ENCODE measurements at places on chromosomes 5 and 9.

- DNase-seq = no peak
Observed at GRCh38 chr9:121830441-121831140, 179.2 kb downstream of the DAB2IP start.

GRCh38 chr9:14337615-14338014 lies 23.7 kb upstream of the NFIB start:
- no peak for DNase-seq

DNA sequence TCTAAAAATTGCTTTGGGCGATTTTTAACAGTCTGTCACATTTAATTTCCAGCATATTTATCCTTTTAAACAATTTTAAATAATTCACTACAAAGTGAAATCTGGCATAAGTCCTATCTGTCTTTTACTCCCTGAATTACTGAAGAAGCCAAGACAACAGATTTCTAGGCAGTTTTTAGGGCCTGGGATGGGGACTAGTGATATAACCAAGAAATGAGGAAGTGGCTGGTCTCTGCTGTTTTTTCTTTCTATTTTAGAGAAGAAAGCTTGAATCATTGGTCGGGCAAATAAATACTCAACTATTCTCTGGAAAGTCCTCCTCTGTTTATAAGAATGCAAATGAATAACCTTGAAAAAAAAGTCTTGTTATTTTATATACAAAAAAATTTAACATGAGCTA lies 79.7 kb upstream of the SSBP2 start:
- no peak for DNase-seq

- DNase-seq = no peak
Observed at GRCh38 chr9:120383999-120384924, 195.7 kb downstream of the CDK5RAP2 start.

- DNase-seq = no peak
Observed at GRCh38 chr5:172335721-172336120, 52.2 kb upstream of the UBTD2 start.

DNA sequence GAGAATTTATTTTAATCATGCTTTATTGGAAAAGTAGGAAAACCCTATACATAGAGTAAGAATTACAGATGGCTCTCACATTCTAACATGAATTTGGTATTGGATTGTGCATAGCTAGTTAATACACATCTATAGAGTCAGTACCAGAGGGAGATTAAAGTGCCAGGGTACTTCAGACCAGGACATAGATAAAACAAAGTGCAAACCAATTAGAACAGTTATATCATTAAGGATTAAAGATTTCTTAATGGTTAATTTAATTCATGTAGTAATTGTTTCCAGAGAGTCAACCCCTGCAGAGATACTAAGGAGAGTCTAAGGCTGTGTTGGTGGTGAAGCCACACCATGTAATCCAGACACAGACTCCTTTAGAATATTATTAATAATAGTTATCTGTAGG lies 8.8 kb downstream of the ISOC1 start:
- DNase-seq = no peak

DNA sequence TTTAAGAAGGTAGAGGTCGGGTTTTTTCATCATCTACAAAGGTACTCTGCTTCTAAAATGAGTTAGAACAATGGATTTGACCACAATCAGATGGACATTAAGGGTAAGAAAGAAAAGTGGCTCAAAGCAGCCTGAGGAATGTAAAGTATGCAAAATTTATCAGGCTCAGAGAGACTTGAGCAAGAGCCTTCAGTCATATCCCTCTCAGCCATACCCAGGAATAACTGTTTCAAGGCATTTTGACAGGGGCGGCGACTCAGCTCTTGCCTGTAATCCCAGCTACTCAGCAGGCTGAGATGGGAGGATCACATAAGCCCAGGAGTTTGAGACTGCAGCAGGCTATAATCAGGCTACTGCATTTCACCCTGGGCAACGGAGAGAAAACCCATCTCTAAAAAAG lies 38.8 kb upstream of the ANXA2R start:
- DNase-seq = no peak

GRCh38 chr9:85859765-85860164 lies 81.2 kb upstream of the NAA35 start:
- no peak for DNase-seq

DNA sequence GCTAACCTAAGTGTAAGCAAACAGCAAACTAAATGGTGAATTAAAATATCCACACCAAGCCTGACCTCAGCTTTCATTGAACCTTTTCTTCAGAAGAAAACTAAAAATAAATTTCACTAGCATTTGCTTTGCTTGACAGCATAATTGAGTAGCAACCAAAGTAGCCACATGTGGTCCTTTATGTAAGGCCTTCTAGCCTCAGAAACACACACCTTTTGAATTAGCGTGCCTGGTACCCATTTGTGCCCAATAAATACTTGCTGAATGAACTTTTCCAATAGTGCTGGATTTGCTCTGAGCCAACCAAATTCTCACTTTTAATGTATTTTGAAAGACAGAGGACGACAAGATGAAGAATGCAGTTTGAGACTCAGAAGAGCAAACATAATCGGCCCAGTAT lies 2.1 kb upstream of the NIPBL start:
- DNase-seq = no peak

- no peak for DNase-seq
Observed at GRCh38 chr5:147098233-147098790, 136.5 kb upstream of the STK32A start.

DNA sequence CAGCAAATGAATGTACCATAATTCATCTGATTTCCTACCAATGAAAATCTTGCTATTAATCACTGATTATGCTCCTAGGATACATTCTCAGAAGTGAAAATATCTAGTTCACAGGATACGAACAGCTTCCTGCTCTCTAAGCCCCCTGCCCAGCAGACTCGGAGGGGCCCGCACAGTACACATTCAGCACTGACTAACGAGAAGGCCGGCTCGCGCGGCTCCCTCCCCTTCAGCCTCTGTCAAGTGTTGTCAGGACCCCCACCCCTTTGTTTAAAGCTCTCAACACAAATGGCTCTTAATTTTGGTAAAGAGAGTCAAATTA lies 82.0 kb downstream of the PRRT1B start:
- DNase-seq = no peak

DNA sequence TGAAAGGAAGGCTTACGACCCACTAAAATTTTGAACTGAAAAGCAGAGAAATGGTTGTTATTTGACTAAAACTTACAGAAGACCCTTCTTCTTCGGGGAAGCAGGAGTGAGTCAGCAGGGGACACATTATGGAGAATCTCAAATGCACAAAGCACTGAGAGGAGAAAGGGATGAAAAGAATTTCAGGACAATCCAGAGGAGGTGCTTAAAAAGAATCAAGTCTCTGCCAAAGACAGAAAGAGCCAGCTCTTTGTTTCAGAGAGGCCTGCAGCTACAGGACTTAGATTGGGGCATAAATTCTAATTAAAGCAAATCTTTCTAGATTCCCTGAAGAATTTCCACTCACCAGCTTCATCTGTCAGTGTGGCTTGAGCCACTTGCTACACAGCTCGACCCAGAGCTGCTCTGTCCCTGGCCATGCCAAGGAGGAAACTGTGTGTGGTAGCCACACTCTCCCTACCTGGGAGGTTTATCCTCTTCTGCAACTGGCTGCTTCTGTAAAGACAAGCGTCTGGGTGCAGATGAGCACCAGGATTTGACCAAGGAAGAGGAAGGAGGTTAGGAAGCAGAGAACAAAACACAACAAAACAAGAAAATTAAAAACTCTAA lies 89.9 kb downstream of the SEMA5A start:
- DNase-seq = no peak

GRCh38 chr5:132380741-132381140 lies 11.2 kb downstream of the SLC22A5 start:
- no peak for DNase-seq

- no peak for DNase-seq
Observed at GRCh38 chr9:78502566-78502965, 205.6 kb downstream of the PSAT1 start.

GRCh38 chr9:104536756-104537155 lies at the start of gene OR13C3:
Gene OR13C3 (minus strand): TSS chr9:104536856. CDS start chr9:104536723, 133 bp downstream.
- no peak for DNase-seq

- no peak for DNase-seq
Observed at GRCh38 chr9:77013206-77013931, 6.1 kb upstream of the FOXB2 start.

DNA sequence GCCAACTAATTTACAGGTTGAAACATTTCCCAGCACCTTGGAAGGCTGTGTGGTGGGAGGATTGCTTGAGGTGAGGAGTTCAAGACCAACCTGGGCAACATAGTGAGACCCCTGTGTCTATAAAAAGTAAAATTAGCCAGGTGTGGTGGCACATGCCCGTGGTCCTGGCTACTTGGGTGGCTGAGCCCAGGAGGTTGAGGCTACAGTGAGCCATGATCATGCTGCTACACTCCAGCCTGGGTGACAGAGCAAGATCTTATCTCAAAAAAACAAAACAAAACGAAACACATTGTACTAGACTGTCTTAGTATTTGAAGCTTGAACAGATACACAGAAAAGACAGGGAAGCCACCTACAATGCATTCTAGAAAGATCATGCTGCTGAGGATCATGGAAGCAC lies 2.8 kb upstream of the HSDL2 start:
- DNase-seq = no peak

DNA sequence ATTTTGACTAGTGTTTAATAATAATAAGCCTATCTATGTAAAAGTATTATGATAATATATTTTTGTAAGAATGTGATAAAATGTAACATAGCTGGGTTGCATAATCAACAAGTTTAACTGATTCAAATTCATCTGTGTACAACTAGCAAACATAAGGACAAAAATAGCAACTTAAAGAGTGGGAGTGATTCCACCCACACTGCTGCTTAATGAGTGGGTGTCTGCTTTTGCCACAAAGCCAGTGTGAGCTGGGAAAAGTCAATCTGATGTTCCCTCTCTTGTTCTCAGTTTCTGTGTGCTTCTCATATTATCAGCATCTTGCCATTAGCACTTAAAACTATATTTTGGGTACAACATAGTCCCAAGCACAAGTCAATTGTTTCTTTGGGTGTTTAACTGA lies 111.1 kb upstream of the DPYSL3 start:
- DNase-seq = no peak

GRCh38 chr5:82393951-82394350 lies 115.8 kb upstream of the RPS23 start:
- no peak for DNase-seq

DNA sequence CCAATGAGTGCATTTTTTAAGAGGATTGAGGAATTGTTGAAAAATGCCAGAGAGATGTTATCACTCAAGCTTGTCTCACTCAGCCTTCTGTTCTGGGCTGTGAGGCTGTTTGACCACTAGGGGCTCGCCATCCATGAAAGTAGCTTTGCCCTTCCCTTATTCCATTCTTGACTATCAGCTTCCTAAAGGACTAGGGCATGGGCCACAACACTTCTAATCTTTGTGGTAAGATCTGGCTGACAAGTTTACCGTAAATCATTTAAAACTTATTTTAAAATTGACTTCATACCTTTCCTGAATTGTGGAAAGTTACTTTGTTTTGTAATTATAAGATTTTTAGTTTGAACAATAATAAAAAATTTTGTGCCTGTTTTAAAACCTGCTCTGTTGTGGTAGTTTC lies 49.5 kb downstream of the TJP2 start:
- no peak for DNase-seq

DNA sequence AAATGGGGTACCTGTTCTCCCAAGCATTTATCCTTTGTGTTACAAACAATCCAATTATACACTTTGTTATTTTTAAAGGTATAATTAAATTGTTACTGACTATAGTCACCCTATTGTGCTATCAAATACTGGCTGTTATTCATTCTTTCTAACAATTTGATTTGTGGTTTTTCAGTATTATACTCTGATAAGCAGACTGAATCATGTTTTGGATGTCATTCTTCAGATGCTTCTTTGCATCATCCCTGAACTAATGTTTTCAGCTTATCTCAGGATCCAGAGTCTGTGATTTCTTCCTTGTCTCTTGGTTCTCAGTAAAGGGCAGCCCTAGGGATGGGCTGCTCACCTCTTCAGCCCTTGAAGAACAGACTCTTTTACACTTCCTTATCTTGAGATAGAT lies 177.8 kb upstream of the SGCD start:
- DNase-seq = no peak

GRCh38 chr9:86774116-86774515 lies 173.2 kb downstream of the GAS1 start:
- DNase-seq = no peak

DNA sequence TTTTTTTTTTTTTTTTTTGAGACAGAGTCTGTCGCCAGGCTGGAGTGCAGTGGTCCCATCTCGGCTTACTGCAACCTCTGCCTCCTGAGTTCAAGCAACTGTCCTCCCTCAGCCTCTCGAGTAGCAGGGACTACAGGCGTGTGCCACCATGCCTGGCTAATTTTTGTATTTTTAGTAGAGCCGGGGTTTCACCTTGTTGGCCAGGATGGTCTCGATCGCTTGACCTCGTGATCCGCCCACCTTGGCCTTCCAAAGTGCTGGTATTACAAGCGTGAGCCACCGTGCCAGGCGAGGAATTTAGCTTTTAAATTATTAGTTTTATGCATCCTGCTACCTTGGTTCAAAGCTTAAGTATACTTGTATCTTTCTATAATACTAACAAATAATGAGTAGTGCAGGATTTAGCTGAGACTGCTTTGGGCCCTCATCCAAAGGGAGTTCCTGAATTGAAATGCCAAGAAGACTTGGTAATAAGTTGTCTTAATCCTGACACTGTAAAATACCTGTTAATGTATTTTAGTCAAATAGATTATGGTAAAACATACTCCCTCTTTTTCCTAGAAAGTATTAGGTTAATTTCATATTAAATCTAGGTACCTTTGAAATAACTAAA lies 5.0 kb downstream of the CDC42SE2 start:
- DNase-seq = no peak

- DNase-seq = no peak
Observed at GRCh38 chr9:108316630-108317029, 539.2 kb downstream of the ACTL7B start.

DNA sequence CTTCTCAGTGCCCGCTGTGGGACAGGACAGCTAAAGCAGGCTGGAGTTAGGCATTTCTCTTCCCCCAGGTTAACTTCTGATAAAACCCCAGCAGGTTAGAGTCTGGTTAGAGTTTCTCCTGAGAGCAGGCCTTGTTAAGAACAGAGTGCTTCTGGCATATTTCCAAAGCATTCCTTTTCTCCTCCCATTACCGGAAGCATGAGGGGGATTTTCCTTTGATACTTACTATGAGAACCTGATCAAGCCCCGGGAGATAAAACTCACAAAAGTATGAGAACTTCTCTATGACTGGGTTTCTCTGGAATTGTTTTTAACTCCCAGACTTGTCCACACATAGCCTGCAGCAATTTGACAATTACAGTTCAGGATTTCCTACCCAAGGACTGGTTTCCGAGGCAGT lies 77.4 kb upstream of the MAST4 start:
- no peak for DNase-seq

GRCh38 chr5:105057001-105057436 lies 1494.4 kb upstream of the NUDT12 start:
- DNase-seq = no peak

- DNase-seq = no peak
Observed at GRCh38 chr9:79877943-79878602, 306.3 kb downstream of the TLE4 start.

GRCh38 chr5:148924817-148925216 lies 98.4 kb downstream of the ADRB2 start:
- DNase-seq = no peak

GRCh38 chr9:86975036-86975435 lies 27.7 kb upstream of the GAS1 start:
- no peak for DNase-seq

All from naive thymus-derived CD8-positive, alpha-beta T cell (primary cell).